ENCODE measurements at places on chromosomes 5 and 9. TPM values are rescaled to one million over a fixed set of nuclear protein-coding genes. Genes with fewer than 3 reads are reported as not detected.

Gene COL5A1
- total RNA-seq: 0.30 TPM

DNA sequence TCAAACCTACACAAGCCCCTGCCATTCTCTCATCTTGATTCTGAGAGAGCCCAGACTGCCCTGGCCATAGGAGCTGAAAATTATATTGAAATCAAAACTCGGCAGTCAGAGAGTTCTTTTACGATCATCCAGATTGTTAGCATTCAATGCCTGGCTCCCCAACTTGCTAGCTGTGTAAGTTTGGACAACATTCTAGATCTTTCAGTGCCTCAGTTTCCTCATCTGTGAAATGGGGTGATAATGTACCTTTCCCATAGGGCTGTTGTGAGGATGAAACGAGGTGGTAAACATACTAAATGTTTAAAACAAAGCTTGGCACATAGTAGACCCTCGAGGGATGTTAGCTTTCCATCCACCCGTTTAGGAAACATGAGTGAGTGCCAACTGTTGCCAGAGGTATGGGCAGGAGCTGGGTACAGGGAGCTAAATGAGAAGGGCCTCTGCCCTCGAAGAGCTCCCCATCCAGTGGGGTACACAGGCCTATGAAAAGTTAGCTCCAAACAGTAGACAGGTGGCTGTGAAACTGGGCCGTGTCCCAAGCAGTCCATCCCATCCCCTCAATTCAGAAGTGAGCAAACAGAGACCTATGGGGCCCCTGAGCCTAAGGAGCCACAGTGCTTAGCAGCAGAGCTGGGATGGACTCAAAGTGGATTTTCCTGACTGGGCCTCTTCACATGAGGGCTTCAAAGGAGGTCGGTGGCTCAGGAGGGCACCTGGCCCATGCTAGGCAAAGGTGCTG lies 17.3 kb upstream of the IGFBPL1 start:
- DNase-seq: no peak

GRCh38 chr5:124894541-124894940 lies 148.1 kb upstream of the ZNF608 start:
- DNase-seq: no peak

Gene SURF2
- 64.1 TPM for total RNA-seq

GRCh38 chr5:85030316-85031084 lies 645.8 kb upstream of the EDIL3 start:
- no peak for DNase-seq

- DNase-seq: no peak
Observed at GRCh38 chr9:131840220-131840619, 100.3 kb upstream of the RAPGEF1 start.

GRCh38 chr5:82183828-82184227 lies 94.3 kb downstream of the RPS23 start:
- no peak for DNase-seq

- no peak for DNase-seq
Observed at GRCh38 chr5:91494447-91494996, 111.4 kb upstream of the ARRDC3 start.

GRCh38 chr9:107148216-107148615 lies 134.9 kb upstream of the RAD23B start:
- DNase-seq: no peak

DNA sequence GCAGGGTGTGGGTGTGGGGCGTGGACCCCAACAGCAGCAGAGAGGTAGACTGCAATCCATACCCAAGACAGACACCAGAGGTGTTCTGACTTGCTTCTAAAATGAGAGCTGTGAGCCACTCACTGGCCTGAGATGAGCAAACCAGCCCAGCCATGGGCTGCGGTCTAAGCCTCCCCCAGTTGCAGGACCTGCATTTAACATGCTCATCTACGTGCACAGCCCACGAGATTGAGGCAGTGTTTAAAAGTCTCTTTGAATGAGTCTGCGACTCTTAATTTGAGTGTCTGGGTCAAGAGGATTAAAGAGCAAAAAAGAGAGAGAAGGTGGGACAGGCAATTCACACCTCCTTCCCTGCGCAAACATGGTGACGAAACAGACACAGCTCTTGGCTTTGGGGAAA lies 5.9 kb downstream of the SURF4 start:
- no peak for DNase-seq

DNA sequence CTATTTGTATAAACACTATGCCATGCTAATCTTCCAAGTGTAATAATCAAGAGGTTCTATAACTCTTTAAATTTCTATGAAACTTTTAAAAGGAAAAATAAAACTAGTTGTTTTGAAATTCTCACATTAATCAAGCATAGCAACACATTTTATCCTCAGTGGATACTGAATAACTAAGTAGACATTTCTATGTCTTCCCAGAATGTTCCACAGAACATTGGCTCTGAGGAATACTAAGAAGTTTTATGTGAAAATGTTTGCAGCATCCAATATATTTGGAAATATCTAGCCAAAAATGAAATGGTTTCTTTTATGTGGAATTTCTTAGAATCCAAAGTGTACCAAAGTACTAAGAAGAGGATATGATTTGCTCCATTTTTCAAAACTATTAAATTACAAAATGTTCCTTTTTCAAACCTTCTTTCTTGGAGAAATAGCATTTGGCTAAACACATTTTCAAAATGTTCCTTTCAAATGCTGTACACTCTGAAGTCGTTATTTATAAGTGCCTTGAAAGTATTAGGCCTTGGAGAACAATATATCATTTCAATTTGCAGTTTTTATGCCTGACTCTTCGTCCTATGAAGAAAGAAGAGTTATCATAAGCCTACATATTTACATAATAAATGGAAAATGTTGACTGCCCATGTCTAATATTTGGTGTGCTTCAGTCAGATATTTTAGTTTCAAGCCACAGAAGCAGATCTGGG lies 175.6 kb upstream of the COX7C start:
- DNase-seq: no peak

- peak; percentile 34 for DNase-seq
Observed at GRCh38 chr5:80255431-80255810, 427 bp downstream of the SERINC5 start.

DNA sequence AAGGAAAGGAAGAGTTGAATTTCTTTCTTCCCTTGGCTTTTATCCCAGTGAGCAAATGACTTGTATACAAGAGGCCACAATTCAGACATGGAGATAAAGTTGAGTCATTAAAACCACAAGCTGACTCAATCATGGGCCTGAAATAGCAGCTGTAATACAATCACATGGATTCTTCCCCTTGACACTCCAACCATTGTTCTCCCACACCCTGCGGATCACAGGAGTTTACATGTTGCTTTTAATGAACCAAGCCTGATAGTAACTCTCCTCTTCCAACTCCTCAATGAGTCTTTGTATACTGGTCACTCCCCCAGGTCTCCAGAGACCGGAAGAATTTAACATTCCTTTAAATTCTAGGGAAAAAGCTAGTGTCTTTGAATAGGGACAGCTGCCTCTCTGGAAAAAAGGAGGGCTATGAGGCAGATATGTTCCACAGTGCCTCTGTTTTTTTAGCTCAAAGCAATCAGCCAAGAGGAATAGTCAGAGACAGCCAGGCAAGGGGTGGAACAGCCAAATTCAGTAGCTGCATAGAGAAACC lies 32.4 kb downstream of the PCDHGC5 start:
- no peak for DNase-seq

Gene TLE1
- total RNA-seq: 0.49 TPM

Gene NFIB
- total RNA-seq: 0.42 TPM

Gene FCN2
- total RNA-seq: not detected

DNA sequence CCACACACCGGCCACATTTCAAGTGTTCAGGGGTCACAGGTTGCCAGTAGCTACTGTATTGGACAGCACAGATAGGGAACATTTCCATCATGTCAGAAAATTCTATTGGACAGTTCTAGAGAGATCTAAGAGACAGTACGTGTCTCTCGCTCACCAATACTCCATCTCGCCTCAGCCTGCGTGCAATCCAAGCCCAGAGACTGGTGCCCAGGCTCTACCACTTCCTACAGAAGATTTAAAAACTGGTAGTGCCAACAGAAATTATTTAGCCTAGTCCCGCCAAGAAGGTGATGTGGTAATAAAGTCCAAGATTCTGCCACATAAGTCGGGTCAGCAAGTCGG lies 390 bp upstream of the SNX2 start:
- no peak for DNase-seq

GRCh38 chr5:173733831-173734501 lies 117.5 kb upstream of the BOD1 start:
- no peak for DNase-seq

- DNase-seq: no peak
Observed at GRCh38 chr9:95666785-95667155, 150.0 kb upstream of the PTCH1 start.

Gene CDO1
- not detected for total RNA-seq

Measured in activated T-cell treated with anti-CD3 and anti-CD28 coated beads, Interleukin-2, amount 50 U/mL, for 4 hours (primary cell).